ENCODE measurements at places on chromosomes 4 and X.
A peak's percentile ranks its signal among the peaks of the same experiment; 100 is the strongest.

DNA sequence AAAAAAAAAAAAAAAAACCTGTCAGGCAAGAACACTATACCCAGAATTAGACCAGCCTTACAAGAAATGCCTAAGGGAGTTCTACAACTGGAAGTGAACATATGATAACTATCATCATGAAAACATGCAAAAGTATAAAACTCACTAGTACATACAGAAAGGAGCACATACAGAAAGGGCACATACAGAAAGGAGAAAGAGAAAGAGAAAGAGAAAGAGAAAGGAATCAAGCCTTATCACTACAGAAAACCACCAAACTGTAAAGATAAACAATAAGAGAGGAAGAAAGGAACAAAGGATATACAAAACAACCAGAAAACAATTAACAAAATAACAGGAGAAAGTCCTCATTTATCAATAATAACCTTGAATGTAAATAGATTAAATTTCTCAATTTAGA lies 50.4 kb downstream of the PHKA1 start:
- no peak for DNase-seq

DNA sequence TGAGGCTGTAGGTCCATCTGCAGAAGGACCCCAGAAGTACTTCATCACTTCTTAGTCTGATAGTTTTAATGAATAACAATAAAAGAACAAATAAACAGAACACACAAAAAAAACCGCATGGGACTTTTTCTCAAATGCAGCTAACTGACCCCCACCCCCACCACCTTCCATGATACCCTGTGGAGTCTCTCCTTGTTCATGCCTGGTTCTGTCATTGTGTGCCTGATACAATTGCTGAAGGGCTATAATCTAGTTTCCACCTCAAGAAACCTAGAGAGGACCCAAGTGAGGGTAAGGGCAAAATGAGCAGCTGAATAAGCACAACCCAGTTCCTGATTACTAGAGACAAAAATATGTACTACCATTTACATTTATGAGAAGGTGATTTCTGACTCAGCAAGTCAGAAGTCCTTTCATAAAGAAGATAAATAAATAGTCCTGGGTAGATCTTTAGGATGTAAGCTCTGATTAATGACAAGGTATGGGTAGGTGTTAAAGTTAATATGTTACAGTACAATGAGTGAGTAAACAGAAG lies 155.1 kb downstream of the TMA16 start:
- no peak for DNase-seq

DNA sequence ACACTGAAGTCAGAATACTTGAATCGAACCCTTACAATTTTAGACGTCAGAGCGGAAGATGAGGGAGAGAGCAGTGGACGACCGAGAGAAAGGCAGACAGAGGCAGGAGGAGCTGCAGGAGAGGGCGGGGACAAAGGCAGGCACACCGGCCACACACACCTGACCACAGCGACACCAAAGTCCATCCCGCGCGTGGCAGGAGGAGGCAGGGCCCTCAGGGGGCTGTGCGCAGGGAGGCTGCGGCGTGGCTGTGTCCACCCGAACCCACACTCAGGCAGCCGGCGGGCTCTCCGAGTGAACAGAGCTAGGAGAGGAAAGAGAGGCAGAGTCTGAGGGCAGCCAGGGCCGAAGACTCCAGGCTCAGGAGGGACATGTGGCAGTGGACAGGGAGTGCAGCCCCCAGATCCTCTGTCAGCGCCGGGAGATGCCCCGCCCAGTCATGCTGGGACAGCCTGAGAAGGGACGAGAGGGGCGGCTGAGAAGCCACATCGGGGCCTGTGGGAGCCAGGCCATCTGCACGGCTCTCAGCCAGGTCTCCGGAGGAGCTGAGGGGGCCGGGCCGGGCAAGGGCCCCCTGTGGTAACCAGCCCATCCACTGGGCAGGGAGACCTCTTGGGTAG lies 20.1 kb downstream of the GAK start:
- no peak for DNase-seq

GRCh38 chr4:130210864-130211263 lies 1114.9 kb downstream of the C4orf33 start:
- no peak for DNase-seq

DNA sequence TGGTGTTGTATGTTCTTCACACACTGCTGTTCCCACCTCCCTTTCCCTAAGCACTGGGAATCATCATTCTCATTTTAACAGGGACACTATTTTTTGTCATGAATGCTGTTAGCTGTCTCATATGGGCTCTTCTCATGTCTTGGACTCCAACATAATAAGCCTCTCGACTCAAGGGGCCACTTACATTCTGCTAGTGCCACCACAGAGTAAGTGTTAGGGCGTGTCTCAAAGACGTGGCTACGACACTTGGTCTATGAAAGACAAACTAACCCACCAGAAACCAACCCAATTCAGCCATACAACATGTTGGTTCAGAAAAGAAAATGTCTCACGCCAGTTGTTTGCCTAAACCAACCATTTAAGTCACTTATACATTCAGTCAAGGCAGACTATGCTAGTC lies 32.2 kb downstream of the SEL1L3 start:
- DNase-seq: no peak

DNA sequence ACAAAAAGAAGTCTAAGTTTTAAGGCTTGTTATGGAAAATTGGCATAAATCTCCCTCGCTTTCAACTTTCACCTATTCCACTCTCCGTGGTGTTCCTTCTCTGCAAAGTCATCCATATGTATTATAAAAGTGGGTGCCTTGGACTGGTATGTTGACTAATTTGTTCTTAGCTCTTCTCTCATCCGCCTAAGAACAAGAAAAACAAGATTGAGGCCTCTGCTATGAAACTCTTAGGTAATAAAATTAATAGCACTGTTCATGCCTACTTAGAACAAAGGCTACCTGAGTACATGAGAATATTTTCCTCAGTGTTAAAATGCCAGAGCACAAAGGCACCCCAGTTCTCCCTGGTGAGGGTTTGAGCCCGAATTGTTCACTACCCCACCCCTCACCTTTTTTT lies 1.3 kb downstream of the CNGA1 start:
- no peak for DNase-seq

GRCh38 chr4:181971411-181971810 lies 271.8 kb upstream of the TENM3 start:
- no peak for DNase-seq

- DNase-seq: no peak
Measured at GRCh38 chrX:140317462-140317861, 187.4 kb downstream of the SOX3 start.

- no peak for DNase-seq
Measured at GRCh38 chr4:114734594-114734993, 136.0 kb downstream of the UGT8 start.

GRCh38 chrX:40570346-40571093 lies 10.2 kb upstream of the ATP6AP2 start:
- DNase-seq: no peak

- DNase-seq: no peak
Measured at GRCh38 chr4:180598281-180598680, 1644.9 kb upstream of the TENM3 start.

- DNase-seq: no peak
Measured at GRCh38 chr4:122423246-122423645, 33.3 kb downstream of the IL2 start.

- no peak for DNase-seq
Measured at GRCh38 chr4:118224243-118224829, 128.5 kb downstream of the PRSS12 start.

DNA sequence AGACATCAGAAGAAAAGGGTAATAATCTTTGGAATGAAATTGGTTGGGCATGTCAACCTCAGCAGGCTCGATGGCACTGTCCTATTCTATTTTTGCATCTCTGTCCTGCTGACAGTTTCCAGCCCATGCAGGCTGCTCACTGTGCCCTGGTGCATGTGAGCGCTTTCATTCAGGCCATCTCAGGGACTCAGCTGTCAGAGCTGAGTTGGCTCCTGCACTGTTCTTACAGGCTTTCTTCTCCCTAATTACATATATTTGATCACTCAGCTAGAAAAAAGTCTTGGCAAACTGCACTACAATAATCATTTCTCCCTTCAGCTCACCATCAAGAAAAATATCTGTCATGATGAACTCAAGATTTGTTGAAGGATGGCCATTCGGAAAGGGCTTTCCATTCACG lies 84.7 kb downstream of the RASL11B start:
- no peak for DNase-seq

DNA sequence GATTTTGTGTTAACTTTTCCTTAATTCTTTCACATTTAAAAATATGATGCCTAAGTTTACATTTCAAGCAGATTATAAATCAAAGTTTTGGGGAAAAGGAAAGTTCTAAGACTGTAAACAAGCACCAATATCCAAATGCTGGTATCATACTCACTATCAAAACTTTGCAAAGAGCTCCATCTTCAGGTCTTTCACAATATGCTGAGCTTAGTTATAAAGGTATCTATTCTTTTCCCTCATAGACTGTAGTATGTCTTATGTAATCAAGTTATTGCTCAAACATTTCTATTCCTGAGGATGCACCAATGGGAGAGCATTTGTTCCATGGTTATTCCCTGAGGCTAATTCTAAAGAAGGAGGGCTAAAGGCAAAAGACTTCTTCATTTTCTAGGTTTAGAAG lies 207.9 kb upstream of the FAM241A start:
- DNase-seq: peak; percentile 7

DNA sequence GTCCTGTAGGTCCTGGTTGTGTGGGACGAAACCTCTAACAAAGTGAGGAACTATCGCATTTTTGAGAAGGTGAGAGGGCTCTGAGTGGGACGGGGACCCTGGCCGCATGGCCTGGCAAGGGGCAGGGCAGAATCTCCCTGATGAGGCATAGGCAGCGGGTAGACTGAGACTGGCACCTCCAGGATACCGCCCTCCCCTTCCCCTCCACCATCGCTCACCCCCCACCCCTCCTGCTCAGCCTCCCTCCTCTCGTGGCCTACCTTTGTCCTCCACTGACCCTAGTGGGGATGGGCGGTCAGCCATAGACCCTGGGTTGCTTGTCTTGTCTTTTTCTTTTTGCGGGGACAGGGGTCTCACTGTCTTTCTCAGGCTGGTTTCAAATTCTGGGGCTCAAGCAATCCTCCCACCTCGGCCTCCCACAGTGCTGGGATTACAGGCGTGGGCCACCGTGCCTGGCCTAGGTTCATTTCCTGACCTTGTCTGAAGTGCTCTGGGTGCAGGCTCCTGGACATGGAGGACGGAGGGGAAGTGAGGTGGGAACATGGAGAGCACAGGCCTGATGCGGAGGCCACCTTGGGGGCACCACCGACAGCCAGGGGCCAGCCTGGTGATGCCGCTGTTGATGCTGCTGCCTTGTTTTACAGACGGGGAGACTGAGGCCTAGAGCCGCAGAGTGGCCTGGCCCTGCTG lies 10.5 kb upstream of the ADD1 start:
- no peak for DNase-seq

DNA sequence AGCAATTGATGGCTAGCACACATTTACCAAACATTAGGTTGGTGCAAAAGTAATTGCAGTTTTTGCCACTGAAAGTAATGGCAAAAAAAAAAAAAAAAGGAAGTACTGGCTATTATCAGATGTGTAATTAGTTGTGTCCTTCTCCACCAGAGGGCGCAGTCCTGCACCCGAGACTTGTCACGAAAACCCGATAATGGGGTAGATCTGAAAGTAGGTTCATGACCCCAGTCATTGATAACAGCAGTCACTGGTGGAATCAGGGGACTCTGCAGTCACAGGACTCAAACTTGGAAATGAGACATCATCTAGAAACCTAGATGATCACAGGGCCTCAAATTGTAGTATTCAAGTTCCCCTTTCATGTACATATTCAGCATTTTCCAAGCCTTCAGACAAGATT lies 13.1 kb upstream of the ACOT9 start:
- DNase-seq: peak; percentile 1

- peak; percentile 95 for DNase-seq
Measured at GRCh38 chr4:2963175-2963965, at the start of the genes GRK4 and NOP14. GRK4 (plus strand) TSS chr4:2963571; CDS start chr4:2964071, 500 bp downstream. NOP14 (minus strand) TSS chr4:2963406; CDS start chr4:2963319, 87 bp downstream.

- no peak for DNase-seq
Measured at GRCh38 chrX:11470250-11470974, 177.2 kb downstream of the AMELX start.

- peak; percentile 75 for DNase-seq
Measured at GRCh38 chr4:184472614-184473498, 1.5 kb downstream of the IRF2 start.

DNA sequence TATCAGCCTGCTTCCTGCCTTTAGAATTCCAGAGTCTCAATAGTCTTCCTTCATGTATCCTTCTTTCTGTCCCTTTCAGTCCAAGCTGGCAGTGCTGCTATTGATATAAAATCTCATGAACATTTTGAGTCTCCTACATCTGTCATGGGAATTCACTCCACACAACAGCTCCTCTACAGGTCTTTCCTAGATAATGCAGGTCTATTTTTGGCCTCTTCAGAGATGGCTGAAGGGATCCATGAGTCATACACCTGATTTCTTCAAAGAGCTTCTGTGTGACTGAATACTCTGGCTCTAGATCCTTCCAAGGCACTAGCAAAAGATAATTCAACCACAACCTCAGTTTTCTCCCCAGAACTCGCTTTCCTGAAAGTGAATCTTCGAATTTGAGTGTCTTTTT lies 115.4 kb downstream of the STPG2 start:
- no peak for DNase-seq

DNA sequence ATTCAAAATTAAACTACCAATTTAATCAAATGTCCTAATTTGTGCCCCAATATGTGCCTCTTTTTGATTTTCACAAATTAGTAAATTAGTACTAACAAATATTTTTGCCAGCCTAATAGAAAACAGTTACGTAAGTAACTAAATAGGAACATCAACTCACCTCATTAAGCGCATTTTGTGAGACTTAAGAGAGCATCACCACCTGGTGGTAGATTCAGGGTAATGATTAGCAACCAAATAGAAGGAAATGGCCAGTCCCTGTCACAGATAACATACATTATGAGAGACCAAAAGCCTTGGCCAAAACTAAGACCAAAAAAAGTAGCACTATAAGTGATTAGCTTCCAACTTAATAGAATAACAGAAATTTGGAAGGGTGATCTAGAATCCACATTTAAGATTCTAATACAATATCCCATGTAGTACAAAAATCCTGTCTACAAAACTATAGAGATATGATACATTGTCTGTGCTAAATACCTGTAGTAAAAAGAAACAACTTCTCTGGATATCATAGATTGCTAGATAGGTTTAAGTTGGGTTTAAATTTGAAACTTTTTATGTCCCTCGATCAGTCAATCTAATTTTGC lies 46.7 kb downstream of the C4orf46 start:
- DNase-seq: peak; percentile 68

- DNase-seq: no peak
Measured at GRCh38 chr4:33088713-33089112, 2368.5 kb downstream of the PCDH7 start.

All from hippocampal formation (tissue), 2 donors.